ENCODE measurements at places on chromosomes 6 and 20.

- no peak for DNase-seq
These were observed 5.5 kb downstream of the ELMO2 start for GRCh38 chr20:46400828-46401477.

DNA sequence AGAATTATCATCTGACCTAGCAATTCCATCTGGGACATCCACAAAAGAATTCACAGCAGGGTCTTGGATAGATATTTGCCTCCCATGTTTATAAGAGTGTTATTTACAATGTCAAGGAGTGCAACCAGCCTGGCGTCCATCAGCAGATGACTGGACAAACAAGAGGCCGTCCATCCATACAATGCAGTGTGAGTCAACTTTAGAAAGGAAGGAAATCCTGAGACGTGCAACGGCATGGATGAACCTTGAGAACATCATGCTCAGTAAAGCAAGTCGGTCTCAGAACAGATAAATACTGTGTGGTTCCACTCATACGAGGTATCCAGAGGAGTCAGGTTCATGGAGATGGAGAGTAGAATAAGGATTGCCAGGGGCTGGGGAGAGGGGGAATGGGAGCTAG lies 46.4 kb downstream of the FOXF2 start:
- no peak for DNase-seq

DNA sequence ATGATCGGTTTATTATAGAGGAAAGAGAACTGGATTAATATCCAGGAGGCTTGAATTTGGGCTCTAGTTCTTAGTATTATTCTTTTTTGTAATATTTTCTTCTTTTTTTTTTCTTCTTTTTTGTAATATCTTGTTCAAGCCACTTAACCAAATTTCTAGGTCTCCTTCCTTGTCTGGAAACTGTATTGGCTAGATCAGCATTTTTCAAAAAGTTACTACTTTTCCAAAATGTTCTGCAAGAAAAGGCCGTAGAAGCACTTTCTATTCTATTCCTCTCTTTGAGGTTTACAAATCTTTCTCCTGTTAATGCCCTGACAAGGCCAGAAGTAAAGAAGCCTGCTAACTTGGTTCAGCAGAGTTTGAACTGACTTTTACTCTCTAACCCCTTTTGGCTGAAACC lies 12.0 kb downstream of the BMP6 start:
- DNase-seq = no peak

- no peak for DNase-seq
These were observed 79.4 kb upstream of the SCAF8 start for GRCh38 chr6:154653853-154654252.

DNA sequence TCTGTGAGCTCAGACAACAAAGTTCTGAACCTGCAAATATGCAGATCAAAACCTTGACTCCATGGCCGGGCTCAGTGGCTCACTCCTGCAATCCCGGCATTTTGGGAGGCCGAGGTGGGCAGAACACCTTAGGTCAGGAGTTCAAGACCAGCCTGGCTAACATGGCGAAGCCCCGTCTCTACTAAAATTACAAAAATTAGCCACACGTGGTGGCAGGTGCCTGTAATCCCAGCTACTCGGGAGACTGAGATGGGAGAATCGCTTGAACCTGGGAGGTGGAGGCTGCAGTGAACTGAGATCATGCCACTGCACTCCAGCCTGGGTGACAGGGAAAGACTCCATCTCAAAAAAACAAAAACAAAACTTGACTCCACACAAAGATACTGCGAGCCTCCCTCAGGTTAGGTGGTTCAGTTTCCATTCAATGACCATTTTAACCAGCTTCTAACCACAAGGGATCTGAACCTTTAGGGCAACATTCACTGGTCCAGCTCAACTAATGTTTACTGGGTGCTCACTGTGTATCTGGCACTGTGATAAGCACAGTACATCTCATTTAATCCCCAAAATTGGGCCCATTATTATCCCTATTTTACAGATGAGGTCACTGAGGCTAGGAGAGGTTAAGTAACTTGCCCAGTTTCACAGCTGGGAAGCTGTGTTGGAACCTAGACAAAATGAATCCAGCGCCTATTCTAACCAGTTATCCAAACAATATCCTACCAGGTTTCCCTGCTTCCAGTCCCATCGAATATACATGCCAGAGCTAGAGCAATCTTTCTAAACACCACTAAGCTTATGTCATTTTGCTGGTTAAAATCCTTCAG lies 1.8 kb downstream of the SNRPB start:
- DNase-seq = no peak
